ENCODE measurements at places on chromosomes 6 and 20.

DNA sequence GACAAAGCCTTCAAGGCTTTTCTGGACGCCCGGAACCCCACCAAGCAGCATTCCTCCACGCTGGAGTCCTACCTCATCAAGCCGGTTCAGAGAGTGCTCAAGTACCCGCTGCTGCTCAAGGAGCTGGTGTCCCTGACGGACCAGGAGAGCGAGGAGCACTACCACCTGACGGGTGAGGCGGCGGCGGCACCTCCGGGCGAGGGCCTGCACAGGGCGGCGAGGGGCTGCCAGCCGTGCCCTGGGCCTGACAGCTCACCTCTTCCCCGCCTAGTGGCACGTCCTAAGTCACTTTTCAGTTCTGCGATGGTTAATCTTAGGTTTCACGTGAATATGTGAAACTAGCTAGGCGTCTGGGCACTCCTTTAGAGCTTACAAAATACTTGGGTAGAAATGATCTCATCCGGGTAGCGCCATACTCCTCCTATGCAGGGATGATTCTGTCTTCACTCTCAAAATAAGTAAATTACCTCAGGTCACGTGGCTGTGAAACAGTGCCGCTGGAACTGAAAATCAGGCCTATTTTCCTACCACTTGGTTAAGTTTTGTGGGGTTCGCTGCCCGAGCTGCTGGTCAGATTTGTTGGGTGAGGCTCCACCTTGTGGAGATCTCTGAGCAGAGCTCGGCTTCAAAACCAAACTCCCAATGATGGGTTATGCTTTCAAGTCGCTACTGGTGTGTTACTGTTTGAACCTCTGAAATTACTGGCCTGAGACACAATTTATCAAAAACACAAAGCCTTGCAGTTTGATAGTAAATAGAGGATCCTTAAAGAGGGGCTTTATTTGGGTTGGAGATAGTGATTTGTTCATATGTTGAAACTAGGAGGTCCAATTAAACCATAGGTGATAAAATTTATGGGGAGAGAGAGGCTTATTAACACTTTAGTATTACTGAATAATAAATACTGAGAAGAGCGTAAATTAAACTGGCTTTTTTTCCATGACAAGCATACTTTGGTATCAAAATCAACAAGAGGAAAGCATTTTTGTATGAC, 15.5 kb upstream of the CLDN20 start:
- peak; percentile 82 for DNase-seq

- peak; percentile 83 for DNase-seq
Measured at GRCh38 chr20:33732166-33732970, 572 bp downstream of the ZNF341 start.

DNA sequence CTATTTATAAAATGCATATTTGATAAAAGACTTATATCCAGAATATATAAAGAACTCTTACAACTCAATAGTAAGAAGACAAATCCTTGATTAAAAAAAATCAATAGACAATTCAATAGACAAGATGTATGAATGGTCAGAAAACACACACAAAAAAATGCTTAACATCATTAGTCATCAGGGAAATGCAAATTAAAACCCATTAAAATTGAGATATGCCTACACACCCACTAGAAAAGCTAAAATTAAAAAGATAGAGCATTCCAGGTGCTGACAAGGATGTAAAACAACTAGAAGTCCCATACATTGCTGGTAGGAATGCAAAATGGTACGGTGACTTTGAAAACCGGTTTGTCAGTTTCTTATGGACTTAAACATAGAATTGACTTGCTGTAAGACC, 127.1 kb downstream of the TFAP2B start:
- DNase-seq, result no peak

- DNase-seq, result no peak
Measured at GRCh38 chr20:58597249-58597891, 53.7 kb upstream of the STX16 start.

DNA sequence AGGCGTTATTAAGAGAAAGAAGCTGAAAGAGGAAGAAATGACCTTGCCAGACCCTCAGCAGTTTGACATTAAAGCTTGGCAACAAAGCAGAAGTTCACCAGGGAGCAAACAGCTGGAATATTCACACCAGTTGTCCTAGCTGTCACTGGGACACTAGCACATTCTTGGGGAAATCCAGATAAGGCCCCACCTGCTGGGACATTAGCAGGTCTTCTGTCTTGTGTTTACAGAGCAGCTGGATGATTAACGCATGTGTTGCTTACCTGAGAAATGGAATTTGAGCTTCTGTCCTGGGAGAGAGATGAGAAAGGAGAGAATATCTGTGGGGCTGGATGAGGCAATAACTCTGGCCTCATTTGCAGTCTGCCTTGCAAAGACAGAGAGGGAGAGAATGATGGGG, 137.6 kb upstream of the RIN2 start:
- no peak for DNase-seq

DNA sequence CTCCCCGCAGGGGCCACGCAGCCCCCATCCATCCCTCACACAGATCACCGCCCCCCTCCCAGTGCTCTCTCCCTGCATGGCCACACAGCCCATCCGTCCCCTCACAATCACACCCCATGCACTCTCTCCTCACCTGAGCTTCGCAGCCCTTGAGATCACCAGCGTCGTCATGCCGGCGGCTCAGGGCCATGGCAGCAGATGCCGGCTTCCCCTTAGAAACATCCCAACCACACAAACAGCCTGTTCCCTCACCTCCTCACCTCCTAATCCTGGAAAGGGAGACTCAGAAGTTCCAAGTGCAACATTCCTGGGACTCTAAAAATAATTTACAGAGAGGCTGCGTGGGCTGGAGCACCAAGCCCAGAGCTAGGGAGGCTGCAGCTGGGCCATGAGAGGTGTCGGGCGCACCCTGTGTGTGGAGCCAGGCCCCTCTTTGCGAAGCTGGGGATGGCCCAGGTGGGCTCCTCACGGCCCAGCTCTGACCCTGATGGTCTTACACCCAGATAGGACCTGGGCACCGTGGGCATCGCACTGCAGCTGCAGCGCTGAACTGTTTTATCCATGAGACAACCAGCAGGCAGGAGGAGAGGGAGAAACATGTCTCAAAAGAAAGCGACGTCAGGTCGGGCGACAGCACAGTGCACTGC, 125.3 kb downstream of the DLL1 start:
- no peak for DNase-seq

GRCh38 chr20:8299921-8300320, 167.9 kb downstream of the PLCB1 start:
- peak; percentile 79 for DNase-seq

DNA sequence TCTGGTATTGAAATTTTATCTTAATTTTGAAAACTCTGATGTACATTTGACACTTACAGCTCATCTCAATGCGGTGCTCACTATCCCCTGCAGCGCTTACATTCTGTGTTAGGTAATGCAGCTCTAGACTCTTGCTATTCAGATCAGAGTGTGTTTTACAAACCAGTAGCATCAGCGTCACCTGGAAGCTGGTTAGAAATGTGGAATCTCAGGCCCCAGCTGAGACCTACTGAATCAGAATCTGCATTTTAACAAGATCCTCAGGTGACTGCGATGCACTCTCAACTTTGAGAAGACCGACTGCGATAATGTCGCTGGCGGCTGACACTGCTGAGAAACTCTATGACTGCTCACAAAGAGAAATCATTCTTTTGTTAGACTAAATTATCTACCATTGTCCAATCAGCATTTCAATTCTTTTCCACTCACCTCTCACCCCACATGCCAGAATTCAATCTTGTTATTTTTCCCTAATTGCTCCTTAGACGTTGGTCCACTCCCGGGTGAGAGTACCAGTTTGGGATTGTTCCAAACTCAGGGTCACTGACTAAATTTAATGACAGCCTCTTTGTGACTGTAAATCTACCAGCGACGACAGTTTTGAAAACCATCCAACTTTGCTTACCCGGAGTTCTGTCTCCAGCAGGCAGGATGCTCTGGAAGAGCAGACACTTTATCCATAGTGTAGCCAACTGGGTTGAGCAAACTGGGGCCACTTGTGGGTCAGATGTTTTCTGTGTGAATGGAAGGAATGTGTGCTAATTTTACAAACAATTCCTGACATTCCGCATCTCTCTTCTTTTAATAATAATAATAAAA, 140.1 kb upstream of the BTBD3 start:
- DNase-seq, result peak; percentile 67

- no peak for DNase-seq
Measured at GRCh38 chr6:111614833-111615582, 9.3 kb upstream of the TRAF3IP2 start.

GRCh38 chr6:111764238-111765175, 108.7 kb downstream of the FYN start:
- peak; percentile 47 for DNase-seq

GRCh38 chr6:220312-220711, 72.0 kb upstream of the DUSP22 start:
- no peak for DNase-seq

- DNase-seq, result no peak
Measured at GRCh38 chr6:63864061-63864460, 228.5 kb downstream of the PHF3 start.

GRCh38 chr20:59160389-59161115, 3.1 kb upstream of the ZNF831 start:
- DNase-seq, result no peak

DNA sequence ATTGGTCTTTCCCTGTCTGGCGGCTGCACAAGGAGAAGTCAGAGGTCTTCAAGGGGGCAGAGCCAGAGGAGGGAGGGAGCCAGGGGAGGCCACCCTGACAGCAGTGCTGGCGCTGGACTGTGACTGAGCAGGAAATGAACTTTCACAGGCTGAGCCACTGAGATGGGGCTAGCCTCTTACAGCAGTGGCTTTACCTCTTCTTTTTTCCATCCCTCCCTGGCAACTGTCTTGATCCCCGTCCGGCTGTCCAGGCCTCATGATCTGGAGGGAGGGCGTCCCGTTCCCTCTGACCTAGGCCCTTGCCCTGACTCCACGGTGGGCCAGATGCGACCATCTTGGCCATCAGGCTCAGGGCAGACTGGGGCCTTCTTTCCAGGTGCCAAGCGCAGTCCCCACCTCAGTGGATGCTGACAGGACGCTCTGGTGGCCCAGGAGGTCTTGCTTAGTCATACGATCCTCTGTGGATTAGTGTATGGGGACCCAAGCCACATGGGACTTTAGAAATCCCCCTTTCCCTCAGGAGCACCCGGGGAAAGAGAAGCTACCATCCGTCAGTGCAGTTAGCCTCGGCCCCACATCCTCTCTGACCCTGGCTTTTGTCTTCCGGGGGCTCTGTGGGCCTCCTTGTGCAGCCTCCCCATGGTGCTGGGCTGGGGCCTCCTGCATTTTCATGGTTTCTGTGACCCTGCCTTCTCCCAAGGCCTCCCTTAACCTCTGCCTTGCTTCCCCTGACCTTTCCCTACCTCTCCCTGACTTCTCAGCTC, 57.4 kb upstream of the CCDC167 start:
- DNase-seq, result no peak

DNA sequence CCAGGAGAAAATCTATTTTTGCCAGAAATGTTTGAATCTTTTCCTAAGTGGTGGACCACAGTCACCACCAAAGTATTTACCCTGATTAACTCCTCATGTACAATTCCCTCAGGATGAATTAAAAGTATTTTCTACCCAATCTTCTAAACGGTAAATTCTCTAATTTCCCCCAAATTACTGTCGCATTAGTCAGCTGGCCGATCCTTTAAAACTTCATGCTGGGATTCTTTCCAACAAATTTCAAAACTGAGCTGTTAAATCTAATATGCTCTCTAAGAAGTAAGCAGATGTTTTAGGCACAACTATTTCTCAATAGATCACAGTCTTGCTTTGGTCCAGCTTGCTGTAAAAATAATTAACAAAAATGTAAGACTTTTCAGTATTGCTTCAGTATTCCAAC, 447.2 kb downstream of the FRK start:
- DNase-seq, result peak; percentile 93

GRCh38 chr6:37784585-37784967, 35.0 kb upstream of the ZFAND3 start:
- DNase-seq, result no peak

GRCh38 chr6:148203970-148204369, 138.7 kb upstream of the SASH1 start:
- peak; percentile 88 for DNase-seq

GRCh38 chr6:135883045-135883444, 31.5 kb downstream of the PDE7B start:
- peak; percentile 71 for DNase-seq

DNA sequence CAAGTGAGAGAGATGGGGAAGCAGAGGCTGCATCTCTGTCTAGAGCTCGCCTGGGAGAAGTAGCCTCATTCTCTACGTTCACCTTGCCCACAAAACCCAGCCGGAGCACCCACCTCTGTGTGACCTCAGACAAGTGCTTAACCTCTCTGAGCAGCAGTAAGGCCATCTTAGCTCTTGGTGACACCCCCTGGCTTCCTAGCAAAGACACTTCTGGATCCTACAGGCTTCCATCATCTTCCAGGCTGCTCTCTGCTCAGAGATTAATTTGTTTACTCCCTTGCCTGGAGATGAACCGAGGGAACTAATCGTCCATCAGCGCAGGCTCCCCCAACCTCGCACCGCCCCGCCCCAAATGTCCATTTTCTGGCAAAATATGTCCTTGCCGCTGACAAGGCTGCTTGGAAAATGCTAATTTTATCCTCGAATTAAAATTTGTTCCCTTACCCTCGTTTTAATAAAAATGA, 24.0 kb upstream of the CTNNBL1 start:
- DNase-seq, result no peak

GRCh38 chr20:46977909-46978588, 83.4 kb downstream of the EYA2 start:
- no peak for DNase-seq

DNA sequence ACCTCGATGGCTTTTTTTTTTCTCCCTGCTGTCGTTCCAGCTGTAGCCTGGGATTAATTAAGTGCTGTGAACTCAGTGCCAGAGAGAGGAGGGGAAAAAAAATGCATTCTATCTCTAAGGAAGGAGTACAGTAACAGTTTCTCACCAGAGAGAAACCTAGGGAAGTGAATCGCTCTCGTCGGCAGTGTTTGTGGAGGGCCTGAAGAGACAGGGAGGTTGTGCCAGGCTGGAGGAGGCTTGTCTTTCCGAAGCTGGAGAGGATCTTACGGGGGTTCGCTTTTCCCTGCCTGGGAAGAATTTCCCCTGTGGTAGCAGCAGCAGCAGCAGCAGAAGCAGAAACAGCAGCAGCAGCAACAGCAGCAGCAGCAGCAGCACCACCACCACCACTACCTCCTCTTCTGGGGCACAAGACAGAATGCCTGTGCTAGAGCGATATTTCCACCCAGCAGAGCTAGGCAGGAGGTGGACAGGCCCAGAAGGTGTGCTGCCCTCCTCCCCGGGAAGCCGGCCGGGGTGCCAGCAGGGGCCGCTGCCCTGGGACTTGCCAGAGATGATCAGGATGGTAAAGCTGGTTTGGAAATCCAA, 186.5 kb downstream of the PDE7B start:
- peak; percentile 76 for DNase-seq

- no peak for DNase-seq
Measured at GRCh38 chr6:3471711-3472110, 14.9 kb upstream of the SLC22A23 start.

DNA sequence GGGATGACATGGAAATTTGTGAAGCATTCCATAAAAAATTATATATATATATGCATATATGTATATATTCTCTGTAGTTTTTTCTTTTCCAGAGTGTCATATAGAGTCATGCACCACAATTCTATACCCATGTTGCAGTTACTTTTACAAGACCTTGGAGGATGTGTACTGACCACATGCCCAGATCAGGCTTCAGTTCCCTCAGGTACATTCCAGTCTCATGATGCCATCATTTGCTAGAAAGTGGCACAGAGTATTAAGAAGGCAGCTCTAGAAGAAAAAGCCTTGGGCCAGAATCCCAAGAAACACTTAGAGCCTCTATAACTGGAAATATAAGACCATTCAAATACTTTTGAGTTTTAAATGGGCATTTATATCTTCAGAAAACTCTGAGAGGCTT, 685.5 kb upstream of the FLRT3 start:
- no peak for DNase-seq

Measured in fibroblast of skin of back (primary cell).